Stimulated activated CD8-positive, alpha-beta memory T cell treated with anti-CD3 and anti-CD28 coated beads, Interleukin-2, amount 100 ng/mL, for 1 hour (primary cell): ENCODE measurements at places on chromosomes 7 and 10.

DNA sequence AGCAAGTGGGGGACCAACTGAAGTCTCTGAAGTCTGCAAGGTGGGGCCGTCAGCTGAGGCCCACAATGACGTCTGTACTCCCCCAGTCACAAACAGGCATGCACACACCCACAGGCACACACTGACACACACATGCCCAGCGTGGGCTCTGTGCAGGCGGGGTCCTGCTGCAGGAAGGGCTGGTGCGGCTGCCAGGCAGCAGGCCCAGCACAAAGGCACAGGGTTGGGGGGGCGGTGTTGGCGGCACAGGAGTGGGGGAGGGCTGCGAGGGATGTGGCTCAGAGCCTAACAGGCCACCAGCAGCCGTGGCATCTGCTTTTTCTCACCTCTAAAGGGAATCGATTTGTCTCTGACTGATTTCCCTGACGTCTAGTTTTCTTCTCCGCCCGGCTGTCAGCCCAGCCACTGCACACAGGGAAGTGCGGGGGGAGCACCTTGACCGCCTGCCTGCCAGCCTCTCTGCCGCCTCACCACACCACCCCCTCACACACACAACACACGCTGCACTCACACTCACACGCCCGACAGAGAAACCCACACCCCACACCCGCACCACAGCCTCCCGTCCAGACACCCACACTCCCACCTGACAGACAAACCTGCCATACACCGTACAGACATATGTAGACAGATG, 43.5 kb upstream of the ZMIZ1 start:
- DNase-seq, result peak; percentile 19

- DNase-seq, result no peak
Observed at GRCh38 chr10:43313901-43314300, 47.0 kb upstream of the RASGEF1A start.

DNA sequence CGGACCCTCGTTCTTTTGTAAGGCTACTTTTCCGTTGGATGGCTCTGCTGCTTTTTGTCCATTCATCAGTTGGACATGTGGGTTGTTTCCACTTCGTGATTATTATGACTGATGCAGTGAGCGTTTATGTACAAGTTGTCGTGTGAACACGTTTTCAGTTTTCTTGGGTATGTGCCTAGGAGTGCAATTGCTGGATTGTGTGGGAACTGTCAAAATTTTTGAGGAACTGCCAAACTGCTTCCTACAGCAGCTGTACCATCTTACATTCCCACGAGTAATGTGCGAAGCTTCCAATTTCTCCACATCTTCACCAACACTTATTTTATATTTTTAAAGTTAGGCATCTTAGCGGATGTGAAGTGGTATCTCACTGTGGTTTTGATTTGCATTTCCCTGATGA, 10.4 kb downstream of the FKBP6 start:
- DNase-seq, result no peak

DNA sequence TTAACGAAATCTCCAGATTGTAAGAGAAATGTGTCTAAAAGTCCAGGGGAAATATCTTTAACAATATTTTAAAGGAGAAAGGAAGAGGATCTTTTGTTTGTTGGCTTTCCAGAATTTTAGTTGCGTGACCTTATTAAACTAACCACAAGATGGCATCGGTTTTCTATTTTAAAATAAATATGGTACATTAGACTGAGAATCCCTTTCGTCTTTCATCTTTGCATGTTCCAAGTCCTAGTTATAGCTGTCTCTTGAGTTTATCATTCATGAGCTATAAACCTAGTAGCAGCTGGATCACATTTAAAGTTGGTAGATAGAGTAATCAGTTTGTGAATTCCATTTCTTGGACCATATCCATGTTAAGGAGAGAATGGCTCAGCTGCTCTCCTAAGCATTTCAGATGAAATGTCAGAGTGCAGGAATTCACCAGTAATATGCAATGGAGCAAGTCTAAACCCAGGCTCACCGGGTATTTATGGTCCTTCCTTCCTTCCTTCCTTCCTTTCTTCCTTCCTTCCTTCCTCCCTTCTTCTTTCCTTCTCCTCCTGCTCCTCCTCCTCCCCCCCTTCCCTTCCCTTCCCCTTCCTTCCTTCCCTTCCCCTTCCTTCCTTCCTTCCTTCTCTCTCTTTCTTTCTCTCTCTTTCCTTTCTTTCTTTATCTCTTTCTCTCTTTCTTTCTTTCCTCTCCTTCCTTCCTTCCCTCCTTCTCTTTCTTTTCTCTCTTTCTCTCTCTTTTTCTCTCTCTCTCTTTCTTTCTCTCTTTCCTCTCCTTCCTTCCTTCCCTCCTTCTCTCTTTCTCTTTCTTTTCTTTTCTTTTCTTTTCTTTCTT, 57.8 kb upstream of the RAB18 start:
- DNase-seq, result no peak

GRCh38 chr7:45435131-45435530, 139.0 kb upstream of the ADCY1 start:
- DNase-seq, result no peak

DNA sequence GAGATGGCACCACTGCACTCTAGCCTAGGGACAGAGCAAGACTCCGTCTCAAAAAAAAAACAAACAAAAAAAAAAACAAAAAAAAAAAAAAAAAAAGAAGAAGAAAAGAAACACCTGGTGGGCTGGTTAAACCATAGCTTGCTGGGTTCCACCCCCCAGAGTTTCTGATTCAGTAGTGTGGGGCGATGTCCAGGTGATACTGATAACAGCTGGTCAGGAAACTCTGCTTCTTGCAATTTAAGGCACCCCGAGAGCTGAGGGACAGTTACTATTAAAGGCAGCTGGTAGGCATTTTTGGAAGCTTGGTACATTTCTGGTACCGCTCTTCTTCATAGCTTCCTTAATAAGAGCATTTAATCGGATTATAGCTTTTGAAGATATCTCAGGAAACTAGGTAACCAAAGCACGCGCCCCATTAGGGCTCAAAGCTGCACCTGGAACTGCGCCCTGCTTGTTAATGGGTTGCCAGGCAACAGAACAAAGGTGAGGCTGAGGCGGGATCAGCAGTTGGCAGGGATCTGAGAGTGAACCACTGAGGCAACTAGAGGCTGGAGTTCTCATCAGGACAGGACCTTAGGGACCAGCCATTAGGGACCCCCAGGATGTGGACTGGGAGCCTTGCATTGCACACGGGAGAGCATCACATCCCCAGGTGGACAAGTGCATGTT, 6.5 kb upstream of the SDK1 start:
- no peak for DNase-seq

- DNase-seq, result no peak
Observed at GRCh38 chr7:77330169-77330882, 85.8 kb downstream of the GSAP start.

GRCh38 chr10:84539216-84539615, 210.8 kb downstream of the CCSER2 start:
- DNase-seq, result no peak

DNA sequence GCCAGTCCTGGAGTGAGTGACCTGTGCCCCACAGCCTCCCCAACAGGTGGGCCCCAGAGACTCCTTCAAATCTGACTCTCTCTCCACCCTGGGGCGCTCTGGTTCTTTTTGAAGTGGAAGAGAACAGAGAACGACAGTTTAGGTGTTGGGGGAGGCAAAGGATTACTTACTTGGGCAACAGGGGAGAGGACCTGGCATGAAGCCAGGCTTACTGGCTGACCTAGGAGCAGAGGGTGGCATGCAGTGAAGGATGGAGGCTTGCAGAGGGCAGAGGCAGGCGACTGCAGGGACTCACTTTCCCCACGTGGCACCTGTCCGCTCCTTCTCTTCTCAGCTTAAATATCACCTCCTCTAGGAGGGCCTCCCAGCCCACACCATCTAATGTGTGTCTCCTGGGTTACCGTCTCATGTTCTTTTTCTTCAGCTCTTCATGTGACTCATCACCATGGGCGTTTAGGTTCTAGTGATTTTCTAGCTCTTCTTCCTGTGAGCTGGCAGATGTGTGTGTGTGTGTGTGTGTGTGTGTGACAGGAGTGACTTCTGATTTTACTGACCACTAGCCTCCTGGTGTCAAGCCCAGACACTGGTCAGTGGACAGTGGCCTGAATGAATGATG, 15.5 kb downstream of the LZTS2 start:
- DNase-seq, result no peak

DNA sequence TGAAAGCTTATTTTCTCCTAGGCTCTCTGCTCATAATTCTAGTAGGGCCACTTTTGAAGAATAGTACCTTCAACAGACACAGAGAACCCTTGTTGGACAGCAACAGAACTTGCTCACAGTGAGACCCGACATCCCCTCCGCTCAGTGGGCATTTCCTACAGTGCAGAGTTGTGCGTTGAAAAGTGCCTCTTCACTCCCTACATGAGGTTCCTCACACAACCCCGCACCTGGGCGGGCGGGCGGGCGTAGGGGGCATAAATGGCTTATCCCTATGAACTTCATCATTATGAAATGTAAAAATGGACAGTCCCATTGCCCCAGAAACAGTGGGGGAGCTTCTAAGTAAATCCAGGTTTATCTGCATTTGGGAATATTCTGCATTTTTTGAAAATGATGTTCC, 174.9 kb downstream of the MGMT start:
- no peak for DNase-seq

DNA sequence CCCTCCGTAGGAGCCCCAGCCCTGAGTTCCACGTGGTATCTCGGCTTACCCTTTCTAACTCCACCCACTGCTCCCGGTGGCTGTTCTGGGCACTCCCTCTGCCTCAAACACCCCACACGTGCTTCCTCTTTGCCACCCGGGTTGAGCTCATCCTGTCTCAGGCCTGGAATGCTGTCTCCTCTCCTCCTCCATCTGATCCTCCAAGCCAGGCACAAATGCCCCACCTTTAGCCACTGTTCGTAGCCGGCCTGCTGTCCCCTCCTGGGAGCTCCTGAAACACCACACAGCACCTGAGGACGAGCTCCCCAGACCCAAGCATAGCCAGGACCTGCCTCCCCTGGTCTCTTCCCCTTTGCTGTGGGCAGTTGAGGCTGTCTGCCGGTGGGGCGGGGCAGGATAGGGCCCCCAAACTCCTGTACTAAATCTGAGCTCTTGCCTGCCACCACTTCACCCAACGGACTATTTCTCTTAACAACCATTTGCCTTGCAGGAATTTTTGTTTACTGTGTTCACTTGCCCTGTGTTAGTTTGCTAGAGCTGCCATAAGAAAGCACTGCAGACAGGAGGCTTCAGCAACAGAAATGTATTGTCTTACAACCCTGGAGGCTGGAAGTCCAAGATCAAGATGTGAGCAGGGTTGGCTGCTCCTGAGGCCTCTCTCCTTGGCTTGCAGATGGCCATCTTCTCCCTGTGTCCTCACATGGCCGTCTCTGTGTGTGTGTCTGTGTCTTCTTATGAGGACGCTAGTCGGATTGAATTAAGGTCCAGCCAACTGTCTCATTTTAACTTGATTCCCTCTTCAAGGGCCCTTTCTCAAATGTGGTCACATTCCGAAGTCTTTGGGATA, 58.3 kb upstream of the SHH start:
- DNase-seq, result no peak
